ENCODE measurements at places on chromosomes 4 and X.

DNA sequence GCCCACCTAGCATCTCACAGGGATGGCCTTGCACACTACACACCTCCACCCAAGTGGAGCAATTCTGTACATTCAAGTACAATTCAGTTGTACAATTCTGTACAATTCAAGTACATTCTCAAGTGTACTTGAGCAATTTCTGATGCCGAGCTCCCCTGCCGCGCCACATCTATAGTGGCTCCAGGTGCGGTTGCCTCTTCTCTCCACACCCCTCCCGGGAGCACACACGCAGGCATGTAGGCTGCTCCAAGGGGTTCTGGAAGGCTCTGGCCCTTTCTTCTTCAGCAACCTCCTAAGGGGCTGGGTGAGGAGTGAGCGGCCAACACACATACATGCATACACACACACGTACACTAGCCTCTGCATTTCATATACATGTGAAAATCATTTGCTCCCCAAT is 18.9 kb upstream of the DUSP9 start:
- DNase-seq: no peak

GRCh38 chrX:153441981-153442380 is 3.9 kb downstream of the TREX2 start:
- DNase-seq: no peak

- DNase-seq: no peak
These were observed 350.3 kb downstream of the NR3C2 start for GRCh38 chr4:148091896-148092295.

DNA sequence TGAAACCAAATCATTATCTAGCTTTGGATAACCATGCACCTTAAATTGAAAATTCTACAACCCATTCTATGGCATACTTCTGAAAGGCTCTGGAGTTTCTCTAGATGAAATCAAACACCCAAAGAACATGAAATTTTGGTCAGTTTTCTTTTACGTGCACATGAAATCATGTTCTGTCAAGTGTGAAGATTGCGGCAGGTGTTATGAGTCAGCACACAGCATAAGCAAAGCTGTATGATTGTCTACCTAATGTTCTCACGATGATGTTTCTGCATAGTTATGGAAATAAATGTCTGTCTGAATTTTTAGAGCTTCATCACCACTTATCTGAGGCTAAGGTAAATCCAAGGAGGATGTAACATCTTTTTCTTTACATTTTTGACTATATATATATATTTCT is 495.3 kb downstream of the IL1RAPL1 start:
- DNase-seq: no peak

DNA sequence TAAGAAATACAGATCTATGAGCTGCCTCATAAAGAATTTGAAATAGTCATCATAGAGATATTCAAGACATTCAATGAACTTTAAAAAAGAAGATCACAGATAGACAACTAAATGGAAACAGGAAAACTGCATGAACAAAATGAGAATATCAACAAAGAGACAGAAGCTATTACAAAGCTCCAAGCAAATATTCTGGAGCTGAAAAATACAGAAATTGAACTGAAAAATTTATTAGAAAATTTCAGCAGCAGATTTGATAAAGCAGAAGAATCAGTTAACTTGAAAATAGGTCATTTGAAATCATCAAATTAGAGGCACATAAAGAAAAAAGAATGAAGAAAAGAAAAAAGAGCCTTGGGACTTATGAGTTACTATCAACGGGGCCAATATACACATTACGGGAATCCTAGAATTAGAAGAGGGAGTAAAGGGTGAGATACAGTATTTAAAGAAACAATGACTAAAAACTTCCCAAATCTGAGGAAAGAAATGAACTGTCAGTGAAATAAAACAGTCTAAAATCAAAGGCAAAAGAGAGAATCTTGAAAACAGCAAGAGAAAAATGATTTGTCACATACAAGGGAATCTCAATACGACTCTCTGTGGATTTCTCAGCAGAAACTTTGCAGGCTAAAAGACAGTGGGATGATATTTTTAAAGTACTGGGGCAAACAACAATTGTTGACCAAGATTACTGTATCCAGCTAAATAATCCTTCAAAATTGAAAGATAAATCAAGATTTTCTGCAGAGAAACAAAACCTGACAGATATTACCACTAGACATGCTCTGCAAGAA is 641.6 kb downstream of the ANKRD50 start:
- no peak for DNase-seq

GRCh38 chrX:68284281-68284904 is 148.9 kb downstream of the OPHN1 start:
- DNase-seq: no peak

GRCh38 chr4:6967846-6968340 is 58.3 kb downstream of the TBC1D14 start:
- no peak for DNase-seq

GRCh38 chr4:98536631-98537030 is 121.8 kb downstream of the TSPAN5 start:
- DNase-seq: no peak

GRCh38 chr4:152680988-152681603 is 1.3 kb upstream of the TMEM154 start:
- DNase-seq: peak; percentile 71

GRCh38 chr4:15366721-15367120 is 61.1 kb upstream of the C1QTNF7 start:
- DNase-seq: no peak

- DNase-seq: no peak
These were observed 7.5 kb downstream of the STOX2 start for GRCh38 chr4:183912585-183912984.

- no peak for DNase-seq
These were observed 2.4 kb upstream of the AFAP1 start for GRCh38 chr4:7941965-7942496.

DNA sequence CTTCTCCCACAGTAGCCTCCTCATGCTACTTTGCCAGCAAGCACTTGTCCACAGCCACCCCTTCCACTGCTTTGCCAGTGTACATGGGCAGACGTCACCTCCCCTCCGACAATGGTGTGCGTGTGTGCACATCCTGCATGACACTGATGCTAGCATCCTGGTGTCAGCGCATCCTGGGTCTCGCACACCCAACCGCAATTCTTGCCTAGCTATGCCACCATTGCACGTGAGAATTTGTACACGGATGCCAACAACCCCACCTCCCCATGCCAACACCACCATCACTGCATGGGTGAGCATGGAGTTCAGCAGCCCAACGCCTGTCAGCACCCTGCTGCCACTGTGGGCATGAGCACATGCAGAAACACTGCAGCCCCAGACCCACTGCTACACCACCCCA is 550.0 kb downstream of the STPG2 start:
- DNase-seq: no peak

- DNase-seq: no peak
These were observed 44.5 kb upstream of the IL2 start for GRCh38 chr4:122500852-122501501.

DNA sequence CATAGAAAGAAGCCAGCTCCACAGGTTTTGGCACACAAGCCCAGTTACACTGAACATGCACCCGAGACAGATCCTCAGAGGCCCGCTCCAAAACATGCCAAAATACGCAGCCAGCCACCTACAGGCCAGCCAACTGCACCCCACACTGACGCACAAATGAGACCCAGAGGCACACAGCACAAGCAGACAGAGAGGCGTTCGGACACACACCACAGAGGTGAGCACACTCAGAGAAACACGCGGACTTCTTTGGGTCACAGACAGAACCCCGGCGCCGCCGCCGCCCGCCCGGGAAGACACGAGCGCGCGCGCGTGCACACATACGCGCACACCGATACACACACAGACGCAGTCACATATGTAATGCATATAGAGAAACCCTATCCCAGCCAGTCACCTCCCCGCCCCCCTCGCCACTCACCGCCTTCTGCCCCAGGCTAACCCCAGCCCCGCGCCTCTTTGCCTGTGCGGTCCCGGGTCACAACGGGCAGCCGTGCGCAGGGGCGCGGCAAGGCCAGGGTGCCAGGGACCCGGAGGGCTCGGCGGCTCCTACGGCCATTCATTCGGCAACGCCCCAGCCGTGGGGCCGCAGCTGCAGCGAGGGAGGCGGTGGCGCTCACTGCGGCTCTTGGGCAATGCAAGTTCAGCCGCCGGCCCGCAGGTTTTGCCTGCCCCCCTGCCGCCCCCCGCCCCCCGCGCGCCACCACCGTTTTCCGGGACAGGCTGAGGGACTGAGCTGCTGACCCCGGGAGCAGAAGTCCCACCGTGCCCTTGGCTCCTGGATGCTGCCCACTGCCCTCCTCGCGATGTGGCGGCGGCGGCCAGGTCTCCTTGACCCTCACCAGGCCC is 553 bp downstream of the SEPTIN6 start:
- DNase-seq: peak; percentile 79

- DNase-seq: no peak
These were observed at the start of gene FRAS1 for GRCh38 chr4:78057135-78057599. Gene FRAS1 (plus strand): TSS chr4:78057323. CDS start chr4:78058010, 687 bp downstream.

DNA sequence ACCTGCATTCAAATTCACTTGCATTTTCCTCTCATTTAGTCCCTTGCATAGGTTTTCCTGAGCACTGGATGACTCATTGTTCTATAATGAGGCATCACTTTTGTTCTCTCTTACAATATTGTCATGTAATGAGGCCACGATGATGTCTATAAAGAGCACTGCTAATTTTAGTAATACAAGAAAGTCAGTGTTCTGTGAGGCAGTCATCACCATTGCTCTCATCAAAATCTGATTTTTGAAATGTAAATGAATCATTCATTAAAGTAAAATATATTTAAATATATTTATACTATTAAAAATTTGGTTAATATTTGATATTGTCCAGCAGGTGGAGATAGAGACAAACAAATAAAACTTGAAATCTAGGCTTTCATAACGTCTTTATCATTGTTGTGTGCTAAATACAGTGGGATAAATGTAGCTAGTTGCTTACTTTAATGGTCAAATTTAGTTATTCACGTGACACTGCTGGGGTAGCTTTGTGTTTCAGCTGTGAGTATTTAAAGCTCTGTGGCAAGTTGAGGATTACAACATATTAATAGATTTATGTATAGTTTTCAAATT is 15.4 kb downstream of the HMGB2 start:
- DNase-seq: peak; percentile 42

GRCh38 chr4:184355111-184355604 is 119.2 kb downstream of the IRF2 start:
- no peak for DNase-seq
